ENCODE measurements at places on chromosomes 3 and 15.
A peak's percentile ranks its signal among the peaks of the same experiment; 100 is the strongest.

DNA sequence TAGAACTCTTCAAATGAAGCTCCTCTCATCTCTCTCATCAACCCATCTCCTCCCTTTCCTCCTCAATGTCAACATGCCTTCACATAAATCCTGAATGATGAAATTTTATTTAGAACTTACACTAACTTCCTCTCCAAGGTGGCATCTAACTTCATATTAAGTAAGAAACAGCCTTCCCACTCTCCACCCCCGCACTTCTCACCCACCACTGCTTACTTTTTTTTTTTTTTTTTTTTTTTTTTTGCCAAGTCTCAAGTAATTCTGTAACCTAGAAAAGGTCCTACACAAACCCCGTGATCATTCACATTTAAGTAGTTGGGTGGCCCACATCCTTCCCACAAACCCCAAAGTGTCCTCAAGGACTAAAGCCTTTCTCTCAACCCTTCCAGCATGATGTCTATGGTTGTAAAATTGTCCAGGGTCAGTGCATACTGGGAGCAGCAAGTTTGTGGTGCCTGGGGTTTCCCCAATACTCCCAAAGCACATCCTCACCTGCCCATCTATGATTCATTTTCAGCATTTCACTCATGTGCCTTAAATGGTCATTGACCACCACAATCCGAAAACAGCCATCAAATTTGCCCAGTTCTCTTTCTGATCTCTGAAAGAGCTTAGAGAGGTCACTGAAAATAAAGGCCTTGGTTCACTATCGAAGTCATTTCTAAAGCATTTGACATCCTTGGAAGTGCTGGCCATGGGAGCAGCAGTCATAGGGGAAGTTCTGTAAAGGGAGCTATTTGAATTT lies 47.2 kb downstream of the CD86 start:
- no peak for DNase-seq

DNA sequence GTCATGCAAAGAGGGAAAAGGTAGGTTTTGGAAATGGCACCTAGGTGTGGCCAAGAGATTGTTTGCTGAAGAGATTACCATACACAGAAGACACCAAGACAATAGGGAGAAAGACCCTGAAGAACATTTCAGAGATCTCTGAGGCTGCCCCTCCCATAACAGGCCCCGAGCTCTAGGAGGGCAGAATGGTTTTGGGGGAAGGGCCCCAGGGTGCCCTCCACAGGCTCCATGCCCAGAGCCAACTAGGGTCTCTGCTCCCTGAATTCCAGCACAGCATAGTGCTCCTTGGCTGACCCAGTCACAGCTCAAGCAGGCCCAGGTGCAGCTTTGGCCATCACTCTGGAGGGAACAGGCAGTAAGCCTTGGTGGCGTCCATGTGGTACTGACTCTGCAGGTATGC lies 163.9 kb downstream of the RAB11A start:
- DNase-seq = no peak

DNA sequence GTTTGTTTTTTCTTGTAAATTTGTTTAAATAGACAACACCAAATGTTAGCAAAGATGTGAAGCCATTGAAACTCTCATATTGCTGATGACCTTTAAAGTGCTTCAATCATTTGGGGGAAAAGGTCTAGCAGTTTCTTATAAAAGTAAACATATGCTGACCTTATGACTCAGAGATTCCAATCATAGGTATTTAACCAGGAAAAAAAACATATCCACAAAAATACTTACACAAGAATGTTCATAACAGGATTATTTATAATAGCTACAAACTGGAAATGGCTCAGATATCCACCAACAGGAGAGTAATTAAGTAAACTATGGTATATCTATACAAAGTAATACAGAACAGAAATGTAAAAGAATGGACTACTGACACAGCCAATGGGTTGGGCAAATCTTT lies 27.1 kb upstream of the RORA start:
- no peak for DNase-seq

DNA sequence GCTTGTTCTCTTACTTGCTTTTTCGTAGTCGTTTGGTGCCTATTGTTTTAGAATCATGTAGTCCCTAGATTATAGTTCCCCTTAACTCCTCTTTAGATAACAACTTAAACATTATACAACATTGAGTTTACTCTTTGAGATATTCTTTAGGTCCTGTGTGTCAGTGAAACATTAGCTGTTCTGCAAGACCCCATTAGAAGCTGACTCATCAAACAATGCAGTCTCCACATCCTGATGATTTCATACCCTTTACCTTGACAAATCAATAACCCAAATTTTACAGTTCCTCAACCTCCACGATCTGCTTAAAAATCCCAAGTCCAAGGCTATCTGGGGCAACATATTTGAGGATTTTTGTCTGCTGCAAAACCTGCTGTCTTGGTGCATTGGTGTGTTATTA lies 582.9 kb downstream of the NSUN3 start:
- DNase-seq = no peak

- peak; percentile 51 for DNase-seq
Measured at GRCh38 chr3:78978037-78978436, 789.8 kb downstream of the ROBO1 start.

DNA sequence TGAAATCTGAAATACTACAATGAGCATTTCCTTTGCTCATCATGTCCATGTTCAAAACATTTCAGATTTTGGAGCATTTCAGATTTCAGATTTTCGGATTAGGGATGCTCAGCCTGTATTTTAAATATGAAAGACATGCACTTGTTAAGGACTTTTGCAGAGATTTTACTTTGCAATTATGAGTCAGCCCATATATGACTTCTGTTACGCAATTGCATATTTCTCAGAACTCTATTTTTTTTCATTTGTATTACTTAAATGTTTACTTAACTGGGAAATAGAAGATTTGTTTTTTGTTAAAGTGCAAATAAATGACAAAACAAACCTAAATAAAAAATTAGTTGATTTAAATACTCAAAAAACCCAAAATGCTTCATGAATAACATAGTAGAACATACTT lies 376.2 kb downstream of the ZBTB20 start:
- no peak for DNase-seq

GRCh38 chr3:163890661-163891060 lies 1187.6 kb downstream of the SI start:
- DNase-seq = peak; percentile 92

GRCh38 chr15:24861014-24861690 lies 93.6 kb upstream of the SNRPN start:
- DNase-seq = no peak

DNA sequence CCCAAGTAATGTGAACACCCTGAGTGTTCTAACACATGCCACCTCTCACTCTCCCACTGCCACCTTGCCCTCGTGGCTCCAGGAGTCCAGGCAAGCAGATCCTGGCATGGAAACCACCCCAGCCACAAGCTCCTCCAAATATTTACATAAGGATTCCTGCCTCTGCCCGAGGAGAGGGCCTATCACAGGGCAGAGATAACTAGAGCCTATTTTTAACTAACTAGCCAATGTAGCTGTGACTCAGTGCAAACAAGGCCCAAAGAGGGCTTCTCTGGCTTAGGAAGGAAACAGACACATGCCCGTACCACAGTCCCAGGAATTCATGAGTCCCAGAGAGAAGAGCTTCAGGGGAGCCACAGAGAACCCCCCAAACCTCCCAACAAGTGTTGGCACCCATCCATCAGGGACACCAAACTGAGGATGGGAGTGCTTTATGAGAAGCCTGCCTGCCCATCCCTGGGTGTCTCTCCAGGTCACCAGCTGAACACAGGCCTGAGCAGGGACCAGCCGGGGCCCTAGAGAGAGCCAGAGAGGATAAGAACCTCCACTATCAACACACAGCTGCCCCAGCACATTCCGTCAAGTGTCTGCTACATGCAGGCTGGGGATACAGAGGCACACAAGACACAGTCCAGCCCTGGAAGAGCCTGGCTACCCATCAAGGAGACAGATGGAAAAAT lies 9.2 kb downstream of the FYCO1 start:
- DNase-seq = peak; percentile 1

DNA sequence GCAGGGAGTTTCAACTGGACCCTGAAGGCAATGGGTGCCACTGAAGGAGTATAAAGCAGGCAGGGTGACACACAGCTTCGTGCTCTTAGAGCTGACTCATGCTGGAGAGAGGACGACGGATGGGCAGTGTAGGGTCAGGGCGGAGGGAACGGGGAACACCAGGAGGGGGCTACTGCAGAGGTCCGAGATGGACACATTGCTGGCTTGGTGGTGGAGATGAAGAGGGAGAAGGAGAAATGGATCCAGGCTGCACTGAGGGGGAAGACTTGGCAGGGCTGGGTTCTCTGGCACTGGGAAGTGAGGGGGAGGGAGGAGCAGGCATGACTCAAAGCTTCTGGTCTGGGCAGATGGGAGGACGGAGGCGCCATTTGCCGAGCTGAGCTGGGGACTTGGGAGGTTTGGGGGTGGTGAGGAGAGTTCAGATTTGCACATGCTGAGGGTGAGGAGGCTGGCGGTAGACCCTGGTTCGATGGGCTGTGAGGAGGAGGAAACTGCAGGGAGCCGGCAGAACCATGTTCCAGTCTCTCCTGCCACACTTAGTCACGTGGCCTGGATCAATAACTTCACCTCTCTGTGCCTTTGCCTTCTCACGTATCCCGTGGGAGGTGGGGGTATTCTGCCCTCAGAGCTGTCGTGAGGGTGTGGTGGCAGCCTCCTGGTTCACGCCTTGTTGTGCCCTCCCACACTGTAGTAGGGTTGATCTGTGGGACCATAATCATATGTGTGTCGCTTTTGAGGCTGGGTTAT lies 4.6 kb upstream of the KCTD6 start:
- DNase-seq = no peak

DNA sequence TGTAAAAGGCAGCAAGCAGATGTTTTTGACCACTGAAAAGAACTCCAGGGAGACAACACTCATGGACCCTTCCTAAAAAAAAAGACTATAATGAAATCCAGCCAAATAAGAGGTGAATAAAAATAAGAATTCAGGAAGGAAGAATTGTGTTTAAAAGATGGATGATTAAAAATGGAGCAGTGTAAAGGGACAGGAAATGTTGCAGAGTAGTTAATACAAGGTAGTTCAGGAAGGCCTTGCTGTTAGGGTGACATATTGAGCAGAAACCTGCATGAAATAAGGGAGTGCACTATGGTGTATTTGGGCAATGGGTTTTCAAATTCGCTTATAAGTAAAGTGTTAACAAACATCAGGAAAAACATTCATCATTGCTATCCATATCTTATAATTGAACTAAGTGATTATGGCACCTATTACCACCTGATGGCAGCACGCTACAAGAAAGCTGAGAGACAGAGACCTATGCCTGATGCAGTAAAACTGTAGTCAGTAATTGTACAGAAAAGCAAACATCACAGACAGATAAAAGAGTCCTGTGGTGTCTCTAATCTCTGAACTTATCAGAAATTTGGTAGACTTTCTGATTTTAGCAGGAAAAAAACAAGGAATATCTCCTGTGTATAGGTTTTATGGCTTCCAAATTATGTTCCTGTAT lies 5.8 kb upstream of the DBR1 start:
- peak; percentile 11 for DNase-seq

DNA sequence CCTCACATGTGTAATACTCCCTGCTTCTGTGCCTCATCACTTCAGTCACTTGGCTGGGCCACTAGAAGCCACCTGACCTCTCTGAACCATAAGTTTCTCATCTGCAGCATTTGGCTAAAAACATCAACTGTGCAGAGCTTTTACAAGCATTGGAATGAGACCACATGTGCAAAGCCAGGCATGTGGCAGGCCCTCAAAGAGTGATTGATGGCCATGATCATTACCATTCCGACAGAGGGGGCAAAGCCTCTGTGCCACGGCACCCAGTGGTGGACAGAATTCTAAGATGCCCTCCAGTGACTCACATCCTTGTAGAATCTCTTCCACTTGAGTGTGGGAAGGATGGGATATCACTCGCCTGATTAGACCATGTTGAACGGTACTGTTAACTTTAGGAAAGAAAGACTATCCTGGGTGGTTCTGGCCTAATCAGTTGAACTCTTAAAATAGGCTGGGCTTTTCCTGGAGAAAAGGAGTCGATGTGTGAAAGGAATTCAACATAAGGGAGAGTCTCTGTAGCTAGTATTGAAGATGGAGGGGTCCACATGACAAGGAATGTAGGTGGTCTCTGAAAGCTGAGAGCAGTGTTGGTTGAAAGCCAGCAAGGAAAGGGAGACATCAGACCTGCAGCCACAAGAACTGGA lies 13.5 kb downstream of the CDCP1 start:
- no peak for DNase-seq

GRCh38 chr3:57060089-57060821 lies at the start of gene SPATA12:
Gene SPATA12, plus strand, starts transcription at chr3:57060664. Its CDS starts 13,031 bp downstream, at chr3:57073695.
- DNase-seq = peak; percentile 1

- no peak for DNase-seq
Measured at GRCh38 chr3:72449551-72449950, 398.7 kb downstream of the SHQ1 start.

- DNase-seq = no peak
Measured at GRCh38 chr3:5431811-5432378, 244.4 kb downstream of the EDEM1 start.

GRCh38 chr15:81897057-81897677 lies 148.7 kb downstream of the MEX3B start:
- peak; percentile 37 for DNase-seq

GRCh38 chr3:11910971-11911531 lies 64.4 kb upstream of the TAMM41 start:
- no peak for DNase-seq

- DNase-seq = no peak
Measured at GRCh38 chr15:54500330-54500729, 522.1 kb downstream of the UNC13C start.

GRCh38 chr3:171358881-171359198 lies 101.4 kb downstream of the TNIK start:
- no peak for DNase-seq

- no peak for DNase-seq
Measured at GRCh38 chr3:49785565-49786356, 581 bp downstream of the IP6K1 start.

DNA sequence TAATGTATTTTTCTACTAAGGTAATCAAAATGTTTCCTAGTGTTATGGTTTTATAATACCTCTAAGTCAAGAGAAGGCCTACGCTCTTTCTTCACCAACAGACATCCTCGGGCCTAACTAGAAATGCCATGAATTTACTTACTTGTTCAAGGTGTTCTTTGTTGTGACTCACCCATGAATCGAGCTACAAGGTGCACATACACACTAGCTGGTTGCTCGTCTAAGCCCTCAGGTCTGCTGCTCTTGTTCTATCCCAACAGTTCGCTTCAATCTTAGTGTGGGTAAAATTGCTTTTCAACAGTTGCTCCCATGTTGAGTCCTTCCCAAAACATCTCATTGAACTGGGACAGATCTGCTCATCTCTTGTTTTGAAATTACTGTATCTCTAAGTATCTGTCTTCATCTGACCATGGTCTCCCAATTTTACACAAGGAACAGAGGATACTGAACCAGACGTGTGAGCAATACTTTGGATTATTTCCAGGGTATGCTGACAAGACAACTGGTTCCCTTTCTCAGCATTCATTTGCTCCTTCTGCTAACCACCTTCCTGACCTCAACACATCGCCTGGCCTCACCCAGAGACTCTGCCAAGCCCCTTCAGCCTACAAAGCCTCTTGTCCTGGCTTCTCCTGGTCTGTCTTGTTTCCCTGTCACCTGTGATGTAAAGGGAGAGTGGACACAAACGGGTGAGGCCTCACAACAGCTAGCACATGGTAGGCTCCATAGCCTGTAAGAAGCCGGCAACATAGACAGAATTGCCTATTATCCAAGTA lies 84.2 kb downstream of the NEDD4 start:
- no peak for DNase-seq

GRCh38 chr3:195731356-195731905 lies 10.7 kb downstream of the MUC20 start:
- no peak for DNase-seq

GRCh38 chr3:183193762-183194689 lies 31.5 kb upstream of the LAMP3 start:
- no peak for DNase-seq

GRCh38 chr3:52146189-52146588 lies 8.0 kb downstream of the POC1A start:
- DNase-seq = no peak

- DNase-seq = no peak
Measured at GRCh38 chr15:77067691-77068367, 3.1 kb downstream of the TSPAN3 start.

Measured in NCI-H1417 (cell line).